GM13976 (cell line): ENCODE measurements at places on chromosomes 16 and 17.

DNA sequence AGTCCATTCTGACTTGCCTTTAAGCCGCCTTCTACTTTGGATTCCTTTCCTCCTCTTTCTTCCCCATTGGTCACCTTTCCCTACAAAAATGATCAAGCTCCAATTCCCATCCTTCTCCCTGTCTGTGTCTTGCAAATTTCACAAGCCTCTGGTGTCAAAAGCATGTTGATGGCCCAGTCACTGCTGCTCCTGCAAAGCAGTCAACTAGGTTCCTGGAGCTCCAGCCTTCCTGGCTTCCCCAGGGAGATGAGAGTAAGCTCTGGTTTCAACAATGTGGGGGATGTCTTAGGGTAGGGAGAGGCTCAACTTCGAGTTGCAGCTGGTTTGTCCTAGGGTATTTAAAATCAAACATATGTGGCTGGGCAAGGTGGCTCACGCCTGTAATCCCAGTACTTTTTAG is 36.1 kb upstream of the HELZ start:
- no peak for DNase-seq

- peak; percentile 61 for DNase-seq
These were observed 6.0 kb upstream of the RNF213 start for GRCh38 chr17:80254396-80255251.

- DNase-seq: no peak
These were observed 29.7 kb upstream of the APPBP2 start for GRCh38 chr17:60555786-60556185.

- DNase-seq: no peak
These were observed 2.0 kb downstream of the KLHL36 start for GRCh38 chr16:84650062-84650991.

DNA sequence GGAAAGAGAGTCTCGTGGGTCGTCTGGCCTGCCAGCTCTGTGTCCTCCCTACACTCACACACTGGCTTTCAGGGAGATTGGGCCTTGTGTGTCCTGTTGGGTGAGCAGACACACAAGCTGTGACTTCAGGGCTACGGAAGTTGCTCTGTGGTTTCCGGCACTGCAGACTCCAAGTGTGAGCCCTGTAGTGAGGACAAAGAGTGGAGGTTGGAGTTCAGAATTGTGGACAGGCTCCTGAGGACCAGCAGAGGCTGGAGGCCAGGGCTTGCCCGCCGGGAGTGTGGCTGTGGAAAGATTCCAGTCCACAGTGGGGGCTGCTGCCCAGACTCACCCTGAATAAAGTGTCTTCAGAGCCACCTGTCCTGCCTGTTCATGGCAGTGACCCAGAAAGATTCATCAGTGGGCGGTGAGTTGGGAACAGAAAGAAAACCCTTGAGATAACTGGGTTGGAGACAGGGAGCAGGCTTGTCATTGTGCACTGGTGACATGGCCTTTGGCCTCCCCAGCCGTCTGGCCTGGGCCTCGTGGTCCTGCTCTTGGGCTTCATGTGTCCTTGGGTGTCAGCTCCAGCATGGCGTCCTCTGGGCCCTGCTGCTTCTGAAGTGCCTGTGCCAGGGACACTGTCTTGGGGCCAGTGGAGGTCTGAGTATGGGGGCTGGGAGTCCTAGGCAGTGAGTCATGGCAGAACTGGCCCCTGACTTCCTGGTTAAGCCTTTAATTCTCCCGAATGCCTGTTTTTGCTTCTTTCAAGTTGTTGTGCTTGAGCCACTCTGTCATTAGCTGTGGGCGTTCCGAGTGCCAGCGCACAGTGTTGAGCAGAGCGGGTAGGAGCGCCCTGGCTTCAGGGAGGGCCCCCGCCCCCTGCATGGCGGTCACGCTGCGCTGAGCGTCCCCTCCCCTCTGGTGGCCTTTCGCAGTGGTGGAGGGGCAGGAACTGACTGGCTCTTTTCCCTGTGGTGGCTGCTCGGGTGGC is 19.9 kb upstream of the ZNF750 start:
- peak; percentile 75 for DNase-seq
